ENCODE measurements at places on chromosomes 1 and 21.

- no peak for DNase-seq
Measured at GRCh38 chr1:18676332-18676781, 45.7 kb downstream of the PAX7 start.

- no peak for DNase-seq
Measured at GRCh38 chr1:204077979-204078696, 5.2 kb downstream of the SOX13 start.

DNA sequence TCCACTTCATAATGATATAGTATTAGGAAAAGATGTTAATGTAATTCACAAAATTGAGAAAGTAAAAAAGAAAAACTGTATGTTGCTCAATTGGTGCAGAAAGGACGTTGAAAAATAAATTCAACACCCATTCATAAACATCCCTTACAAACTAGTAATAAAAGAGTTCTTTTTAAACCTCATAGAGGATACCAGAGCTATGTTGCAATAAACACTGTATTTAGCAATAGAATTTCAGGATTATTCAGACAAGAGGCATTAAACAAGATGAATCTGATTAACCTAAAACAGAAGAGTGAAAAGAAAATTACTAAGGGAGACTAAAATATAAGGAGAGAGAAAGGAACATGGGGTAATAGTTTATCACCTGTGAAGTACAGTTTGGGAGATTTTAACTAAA is 154.8 kb downstream of the NTPCR start:
- no peak for DNase-seq

DNA sequence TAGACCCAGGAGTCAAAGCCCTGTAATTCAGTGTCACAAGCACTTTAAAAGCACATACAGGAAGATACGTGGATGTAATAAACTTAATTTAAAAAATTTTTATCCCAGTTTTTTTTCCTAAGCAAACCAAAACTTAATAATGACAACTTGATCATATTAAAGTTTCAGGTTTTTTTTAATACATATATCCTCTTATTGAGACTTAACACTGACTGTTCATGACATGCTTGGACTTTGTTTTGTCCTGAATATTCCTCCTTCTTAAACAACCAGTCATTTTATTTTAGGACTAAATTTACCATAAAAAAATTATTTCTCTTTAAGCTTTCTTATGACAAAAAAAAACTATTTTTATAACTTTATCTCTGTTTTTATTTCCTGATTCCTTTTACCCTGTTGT is 64.1 kb downstream of the WDR4 start:
- DNase-seq: no peak

- DNase-seq: no peak
Measured at GRCh38 chr1:114111731-114112641, 41.7 kb downstream of the SYT6 start.

DNA sequence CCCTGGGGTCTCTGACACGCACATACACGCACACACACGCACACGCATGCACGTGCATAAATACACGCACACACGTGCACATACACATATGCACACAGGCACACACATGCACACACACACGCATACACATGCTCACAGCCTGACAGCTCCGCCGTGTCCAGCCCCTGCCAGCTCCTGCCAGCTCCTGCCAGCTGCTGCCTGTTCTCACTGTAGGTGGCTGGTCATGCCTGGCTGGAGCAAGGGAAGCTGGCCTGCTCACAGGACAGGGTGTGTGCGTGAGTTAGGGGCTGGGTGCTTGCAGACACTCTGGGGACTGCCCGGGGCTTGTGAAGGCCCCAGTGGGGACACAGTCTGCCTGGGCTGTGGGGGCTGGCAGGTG is 4.9 kb downstream of the PLCH2 start:
- DNase-seq: no peak

DNA sequence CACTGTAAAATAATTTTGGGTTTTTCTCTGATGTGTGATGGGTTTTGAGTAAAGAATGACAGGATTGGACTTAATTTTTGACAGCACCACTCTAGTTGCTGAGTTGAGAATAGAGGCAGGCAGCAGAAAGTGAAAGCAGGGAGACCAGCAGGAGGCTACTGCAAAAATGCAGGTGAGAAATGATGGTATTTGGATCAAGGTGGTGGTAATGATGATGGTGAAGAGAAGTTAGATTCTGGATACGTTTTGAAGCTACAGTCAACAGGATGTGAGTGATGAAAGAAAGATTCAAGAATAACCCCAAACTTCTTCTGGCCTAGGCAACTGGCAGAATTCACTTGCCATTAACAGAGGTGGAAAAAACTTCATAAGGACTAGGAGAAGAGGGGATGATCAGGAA is 14.8 kb upstream of the AK5 start:
- no peak for DNase-seq

DNA sequence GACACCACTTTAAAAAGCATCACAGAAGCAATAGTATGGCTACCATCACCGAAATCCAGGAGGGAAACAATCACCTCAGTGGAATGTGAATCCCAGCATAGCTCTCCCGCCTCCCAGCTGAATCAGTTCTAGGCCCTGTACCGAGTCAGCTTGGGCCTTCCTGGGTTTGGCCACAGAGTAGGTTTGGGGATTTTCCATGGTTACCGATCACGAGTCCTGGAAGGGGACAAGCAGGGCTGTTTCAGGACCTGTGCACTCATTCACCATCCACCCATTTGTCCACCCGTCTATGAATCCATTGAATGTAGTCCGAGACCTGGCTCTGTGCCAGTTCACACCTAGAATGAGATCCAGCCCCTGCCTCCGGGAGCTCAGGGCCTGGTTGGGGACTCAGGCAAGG is 94.2 kb downstream of the ARHGEF10L start:
- no peak for DNase-seq

- no peak for DNase-seq
Measured at GRCh38 chr1:39283858-39284257, 79.4 kb downstream of the MACF1 start.

DNA sequence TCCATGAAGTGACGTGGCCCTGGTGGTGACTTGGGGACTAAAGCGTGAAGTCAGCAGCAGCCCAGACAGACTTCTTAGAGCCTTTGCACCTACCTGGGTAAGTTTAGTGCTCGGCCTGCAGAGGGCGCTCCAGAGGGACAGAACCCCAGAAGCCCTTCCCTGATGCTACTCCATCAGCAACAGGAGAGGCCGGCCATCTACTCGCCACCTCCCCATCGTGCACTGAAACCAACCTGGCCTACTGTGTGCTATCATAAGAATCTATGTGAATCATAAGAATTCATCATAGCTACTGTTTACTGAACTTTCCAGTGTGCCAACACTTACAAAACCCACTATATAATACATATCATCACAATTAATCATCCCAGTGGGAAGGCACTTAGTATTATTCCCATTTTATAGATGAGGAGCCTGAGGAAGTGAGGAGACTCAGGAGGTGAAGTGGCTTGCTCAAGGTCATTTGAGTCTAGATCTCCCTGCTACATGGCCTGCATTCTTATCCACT is 7.9 kb upstream of the EDN2 start:
- DNase-seq: peak; percentile 51

- DNase-seq: no peak
Measured at GRCh38 chr1:8090241-8090702, 64.2 kb upstream of the ERRFI1 start.

GRCh38 chr1:180177931-180178330 is 23.3 kb downstream of the QSOX1 start:
- DNase-seq: no peak

DNA sequence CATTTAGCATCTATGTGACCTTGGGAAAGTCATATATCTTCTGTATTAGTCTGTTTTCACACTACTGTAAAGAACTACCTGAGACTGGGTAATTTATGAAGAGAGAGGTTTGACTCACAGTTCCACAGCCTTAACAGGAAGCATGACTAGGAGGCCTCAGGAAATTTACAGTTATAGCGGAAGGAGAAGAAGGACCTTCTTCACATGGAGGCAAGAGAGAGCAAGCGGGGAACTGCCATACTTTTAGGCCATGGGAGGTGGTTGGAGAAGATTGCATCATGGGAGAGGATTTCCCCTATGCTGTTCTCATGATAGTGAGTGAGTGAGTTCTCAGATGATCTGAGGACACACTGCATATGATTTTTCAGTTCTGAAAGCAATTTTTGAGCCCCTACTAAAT is 87.9 kb downstream of the CLEC20A start:
- no peak for DNase-seq

DNA sequence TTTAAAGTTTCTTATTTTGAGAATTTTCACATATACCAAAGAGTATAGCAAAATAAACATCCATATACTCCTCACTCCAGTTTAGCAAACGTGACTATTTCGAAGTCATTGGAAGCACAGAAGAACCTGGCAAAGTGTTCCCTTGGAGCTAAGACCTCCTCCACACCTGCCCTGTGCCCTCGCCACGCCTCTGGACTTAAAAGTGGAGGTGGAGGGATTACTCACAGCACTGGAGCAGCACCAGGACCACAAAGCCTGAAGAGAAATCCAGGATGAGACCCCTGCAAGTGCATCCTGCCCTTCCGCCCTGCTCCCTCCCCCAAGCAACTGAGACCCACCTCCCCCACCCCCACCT is 436 bp downstream of the CHI3L1 start:
- no peak for DNase-seq

GRCh38 chr1:64315402-64315801 is 112.0 kb downstream of the UBE2U start:
- no peak for DNase-seq

DNA sequence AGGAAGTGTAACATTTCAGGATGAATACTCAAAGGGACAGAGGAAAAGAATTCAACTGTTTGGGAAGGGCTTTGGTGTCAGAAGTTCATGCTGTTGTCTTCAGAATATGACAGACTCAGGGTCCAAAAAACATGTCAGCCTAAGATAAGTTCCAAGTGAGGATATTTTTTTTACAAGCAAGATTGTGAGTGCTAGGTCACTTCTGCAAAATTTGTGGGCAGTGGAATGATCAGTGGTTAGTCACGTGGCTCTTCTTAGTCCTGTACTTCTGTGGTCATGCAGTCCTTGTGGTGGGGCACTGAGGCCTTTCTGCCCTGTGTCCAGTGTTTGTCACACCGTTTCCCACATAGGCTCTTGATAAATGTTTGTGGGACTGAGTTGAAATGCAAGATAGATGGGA is 5.2 kb downstream of the RGL1 start:
- DNase-seq: no peak

DNA sequence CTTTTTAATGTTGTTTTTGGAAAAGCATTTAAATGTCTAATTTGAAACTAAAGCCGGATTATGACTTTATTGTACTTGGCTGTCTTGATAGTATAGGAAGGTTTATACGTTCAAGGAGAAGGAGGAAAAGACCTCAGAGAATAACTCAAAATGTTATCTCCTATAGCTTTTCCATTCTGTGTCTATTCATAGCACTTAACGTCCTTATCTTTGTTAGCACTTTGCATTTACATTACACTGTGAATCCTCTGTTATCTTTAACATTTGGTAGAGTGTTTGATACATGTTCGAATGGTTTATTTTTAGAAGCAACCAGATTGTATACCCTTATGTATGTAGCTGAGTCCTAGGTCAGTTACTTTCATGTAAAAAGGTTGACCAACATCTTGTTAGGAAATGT is 50.8 kb upstream of the PODN start:
- no peak for DNase-seq

DNA sequence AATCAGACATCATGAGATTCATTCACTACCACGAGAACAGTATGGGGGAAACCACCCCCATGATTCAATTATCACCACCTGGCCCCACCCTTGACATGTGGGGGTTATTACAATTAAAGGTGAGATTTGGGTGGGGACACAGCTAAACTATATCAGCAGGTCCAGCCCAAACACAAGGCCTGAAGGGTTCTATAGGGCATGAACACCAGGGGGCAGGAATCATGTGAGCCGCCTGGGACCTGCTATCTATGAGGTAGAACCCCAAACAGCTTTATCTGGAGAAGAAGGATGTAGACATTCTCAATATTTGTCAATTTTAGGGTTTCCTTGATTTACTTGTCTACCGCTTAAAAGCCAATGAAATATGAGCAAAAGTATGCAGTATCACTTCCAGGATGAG is 294.9 kb upstream of the DEPDC1 start:
- DNase-seq: no peak

- DNase-seq: no peak
Measured at GRCh38 chr1:158153746-158154444, 26.8 kb upstream of the CD1D start.

DNA sequence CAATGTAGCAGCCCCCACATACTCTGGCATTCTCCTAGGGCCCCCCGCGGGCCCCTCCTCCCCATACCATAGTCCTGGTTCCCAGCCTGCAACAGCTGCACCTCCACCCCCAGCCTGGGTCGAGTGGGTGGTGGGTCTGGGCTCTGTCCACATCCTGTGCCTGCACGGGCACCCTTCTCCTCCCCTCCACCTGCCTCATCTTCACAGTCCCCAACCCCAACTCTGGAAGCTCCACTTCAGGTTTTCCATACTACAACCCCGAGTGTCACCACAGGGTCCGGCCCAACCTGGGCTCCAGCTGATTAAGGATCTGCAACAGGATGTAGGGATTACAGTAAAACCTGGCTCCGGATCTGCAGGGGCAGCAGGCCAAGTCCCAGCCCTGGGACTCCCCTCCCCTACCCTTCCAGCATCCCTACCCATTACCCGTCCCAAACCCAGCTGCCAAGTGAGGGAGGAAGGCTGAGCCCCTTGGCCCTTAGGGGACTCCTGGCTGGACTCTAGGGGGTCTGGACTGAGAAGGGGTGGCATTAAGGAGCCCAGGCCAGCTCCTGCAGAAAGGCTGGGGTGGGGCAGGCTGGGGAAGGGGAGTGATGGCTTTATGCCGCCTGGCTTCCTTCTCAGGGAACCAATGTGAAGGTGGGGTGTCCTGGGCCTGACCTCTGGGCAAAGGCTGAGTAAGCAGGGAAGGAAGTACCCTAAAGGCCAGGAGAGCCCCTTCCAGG is 116.8 kb downstream of the CASZ1 start:
- peak; percentile 61 for DNase-seq

DNA sequence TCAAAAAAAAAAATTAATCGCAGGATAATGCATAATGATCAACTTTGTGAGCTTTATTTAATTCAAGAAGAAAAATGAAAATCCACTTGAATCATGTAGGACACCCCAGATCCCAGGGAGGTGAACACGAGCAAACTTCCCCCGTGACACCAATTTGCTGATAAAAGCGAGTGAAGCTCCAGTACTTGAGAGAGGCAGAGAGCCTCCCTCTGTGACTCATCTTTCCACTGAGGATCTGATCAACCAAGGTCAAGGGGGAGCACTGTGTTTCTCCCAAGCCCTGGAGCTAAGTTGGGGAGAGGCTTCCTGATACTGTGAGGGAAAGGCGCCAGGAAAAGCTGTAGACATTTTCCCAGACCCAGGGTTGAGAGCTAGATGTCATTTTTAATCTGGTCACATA is 160.9 kb downstream of the SLC44A5 start:
- no peak for DNase-seq
